ENCODE measurements at places on chromosomes 3 and 15. TPM values are rescaled to one million over a fixed set of nuclear protein-coding genes. Genes with fewer than 3 reads are reported as not detected.

CLRN1 gene
- total RNA-seq: not detected

FOXB1 gene
- total RNA-seq: not detected

- DNase-seq: no peak
- no peaks in the 10 kb centered on the region for H3K27me3 ChIP-seq
- no peak overlapping the region for H3K4me3 ChIP-seq
Observed at GRCh38 chr15:54564166-54564565, 585.9 kb downstream of the UNC13C start.

GRCh38 chr15:86135041-86135440 is 55.4 kb downstream of the AGBL1 start:
- no peak for DNase-seq
- H3K36me3 ChIP-seq: no peaks in the 10 kb centered on the region
- no peak overlapping the region for H3K4me3 ChIP-seq
- H3K4me1 ChIP-seq: no peaks in the 10 kb centered on the region

GRCh38 chr3:59654480-59655417 is 604.9 kb upstream of the CFAP20DC start:
- DNase-seq: no peak
- H3K4me3 ChIP-seq: no peak overlapping the region
- no peak overlapping the region for H3K27ac ChIP-seq
- no peaks in the 10 kb centered on the region for H3K4me1 ChIP-seq
- peaks cover 18% of the 10 kb centered on the region for H3K36me3 ChIP-seq

- DNase-seq: no peak
- H3K4me3 ChIP-seq: peak overlapping the region; percentile 87
- peaks cover 3% of the 10 kb centered on the region for H3K27me3 ChIP-seq
- H3K27ac ChIP-seq: peak overlapping the region; percentile 46
- no peaks in the 10 kb centered on the region for H3K4me1 ChIP-seq
Observed at GRCh38 chr3:155805204-155805801, 775 bp downstream of the C3orf33 start.

- H3K27ac ChIP-seq: peak overlapping the region; percentile 97
- no peak for DNase-seq
Observed at GRCh38 chr15:64462492-64462891, 2.1 kb downstream of the ZNF609 start.

Measured in glutamatergic neuron (in vitro differentiated cells).